ENCODE measurements at places on chromosomes 7 and 10.

- DNase-seq, result no peak
Measured at GRCh38 chr7:74718336-74718735, 55.5 kb upstream of the NCF1 start.

- DNase-seq, result no peak
Measured at GRCh38 chr10:17144032-17144431, 14.4 kb upstream of the CUBN start.

- no peak for DNase-seq
Measured at GRCh38 chr10:78898341-78899097, 170.2 kb upstream of the ZMIZ1 start.

DNA sequence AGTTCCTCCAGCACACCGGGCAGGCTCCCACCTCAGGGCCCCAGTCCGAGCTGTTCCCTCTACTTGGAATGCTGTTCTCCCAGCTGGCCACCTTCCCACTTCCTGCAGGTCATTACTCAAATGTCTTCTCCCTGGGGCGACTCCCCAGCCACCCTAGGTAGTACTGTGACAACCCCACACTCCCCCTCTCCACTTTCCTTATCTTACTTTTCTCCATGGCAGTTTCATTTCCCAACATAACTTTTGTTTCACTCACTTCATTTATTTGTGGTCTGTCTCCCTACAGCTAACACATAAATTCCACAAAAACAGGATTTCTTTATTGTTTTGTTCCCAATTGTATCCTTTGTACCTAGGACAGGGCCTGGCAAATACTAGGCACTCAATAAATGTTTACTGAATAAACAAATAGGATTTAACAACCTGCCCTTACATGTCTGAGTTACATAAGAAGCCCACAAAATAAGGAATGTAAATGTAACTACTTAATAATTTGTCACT lies 76.5 kb downstream of the JAZF1 start:
- DNase-seq, result no peak

DNA sequence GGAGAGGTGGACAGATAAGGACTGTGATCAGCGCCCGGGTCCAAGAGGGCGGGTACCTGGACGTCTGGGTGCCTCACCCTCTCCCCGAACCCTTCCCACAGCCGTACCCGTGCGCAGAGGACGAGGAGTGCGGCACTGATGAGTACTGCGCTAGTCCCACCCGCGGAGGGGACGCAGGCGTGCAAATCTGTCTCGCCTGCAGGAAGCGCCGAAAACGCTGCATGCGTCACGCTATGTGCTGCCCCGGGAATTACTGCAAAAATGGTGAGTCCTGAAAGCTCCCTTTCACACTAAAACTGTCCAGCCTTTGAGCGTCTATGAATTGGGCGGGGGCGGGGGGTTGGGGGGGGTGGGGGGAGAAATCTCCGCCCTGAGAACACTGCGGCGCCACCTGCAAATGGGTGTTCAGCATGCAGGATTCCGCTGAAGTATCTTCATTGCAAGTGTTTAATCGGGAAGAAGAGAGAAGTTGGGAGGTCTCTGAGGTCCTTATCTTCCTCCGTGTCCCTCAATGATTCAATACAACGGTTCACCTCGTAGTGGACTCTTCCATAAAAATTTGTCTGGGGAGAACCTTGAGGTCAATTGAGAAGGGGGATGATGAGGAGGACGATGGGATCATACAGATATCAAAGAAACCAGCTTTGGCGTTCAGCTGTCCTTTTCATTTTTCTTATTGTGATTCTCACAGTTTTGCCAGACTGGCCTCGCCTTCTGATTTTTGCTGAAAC lies 906 bp downstream of the DKK1 start:
- no peak for DNase-seq

DNA sequence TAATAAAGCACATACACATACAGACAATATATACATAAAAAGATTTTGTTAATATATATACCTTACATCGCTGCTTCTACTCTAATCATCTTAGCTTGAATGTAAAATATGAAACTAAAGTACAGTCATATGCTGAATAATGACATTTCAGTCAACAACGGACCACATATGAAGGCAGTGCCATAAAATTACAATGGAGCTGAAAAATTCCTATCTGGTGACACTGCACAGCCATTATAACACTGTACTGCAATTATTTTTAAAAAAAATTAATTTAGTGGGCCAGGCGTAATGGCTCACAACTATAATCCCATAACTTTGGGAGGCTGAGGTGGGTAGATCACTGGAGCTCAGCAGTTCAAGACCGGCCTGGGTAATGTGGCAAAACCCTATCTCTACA lies 122.3 kb downstream of the JMJD1C start:
- no peak for DNase-seq

DNA sequence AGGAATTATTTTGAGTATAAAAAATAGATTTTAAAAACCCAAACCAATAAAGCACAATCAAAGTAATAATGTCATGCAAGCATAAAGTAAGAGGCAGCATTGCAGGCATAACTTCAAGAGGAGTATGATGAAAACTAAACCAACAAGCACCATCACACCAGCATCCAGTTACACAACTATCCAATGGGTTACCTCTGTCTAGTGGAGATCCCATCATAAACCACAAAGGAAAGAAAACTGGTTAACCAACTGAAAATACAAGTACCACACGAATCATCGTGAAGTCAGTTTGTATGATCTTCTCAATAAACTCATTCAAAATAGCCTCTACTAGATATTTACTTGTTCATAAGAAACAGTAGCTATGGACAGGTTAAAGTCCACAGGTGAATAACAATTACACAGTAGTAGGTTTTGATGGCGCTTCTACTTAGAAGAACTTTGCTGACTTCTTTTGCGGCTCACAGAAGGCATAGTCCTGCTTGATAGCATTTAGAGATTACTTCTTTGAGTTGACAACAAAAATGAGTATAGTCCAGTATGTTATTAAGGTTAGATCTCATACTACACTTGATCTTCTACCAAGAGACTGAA lies 116.6 kb downstream of the MICU1 start:
- no peak for DNase-seq
